ENCODE measurements at places on chromosomes 6 and 20.
A peak's percentile ranks its signal among the peaks of the same experiment; 100 is the strongest.

GRCh38 chr6:30450909-30451841 is 38.1 kb upstream of the HLA-E start:
- no peak for DNase-seq

GRCh38 chr6:134720353-134721059 is 229.4 kb downstream of the ALDH8A1 start:
- DNase-seq = no peak

DNA sequence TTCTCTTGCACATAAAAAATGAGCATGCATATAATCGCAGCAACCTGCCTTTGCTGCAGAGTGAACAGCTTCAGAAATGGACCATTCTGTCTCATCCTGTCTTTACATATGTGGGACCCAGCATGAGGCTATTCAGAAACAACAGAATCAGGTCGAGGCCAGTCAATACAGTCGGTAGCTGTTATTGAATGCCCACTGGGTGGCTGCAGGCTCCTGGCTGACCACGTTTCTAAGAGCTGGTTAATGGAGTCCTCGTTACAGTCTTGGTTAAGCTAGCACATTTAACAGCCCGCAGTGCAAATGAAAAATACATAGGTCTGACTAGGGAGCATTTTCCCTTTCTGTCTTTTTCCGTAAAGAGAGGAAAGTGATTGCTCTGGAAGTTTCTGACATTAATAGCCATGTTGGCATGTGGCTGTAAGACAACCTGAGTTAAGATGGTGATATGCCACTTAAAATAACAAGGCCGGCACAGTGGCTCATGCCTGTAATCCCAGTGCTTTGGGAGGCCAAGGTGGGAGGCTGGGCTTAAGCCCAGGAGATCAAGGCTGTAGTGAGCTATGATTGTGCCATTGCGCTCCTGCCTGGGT is 75.0 kb downstream of the SHLD1 start:
- DNase-seq = no peak

GRCh38 chr6:16136621-16137450 is 8.0 kb downstream of the MYLIP start:
- DNase-seq = no peak

- no peak for DNase-seq
Measured at GRCh38 chr6:112464901-112465665, 118.0 kb downstream of the RFPL4B start.

DNA sequence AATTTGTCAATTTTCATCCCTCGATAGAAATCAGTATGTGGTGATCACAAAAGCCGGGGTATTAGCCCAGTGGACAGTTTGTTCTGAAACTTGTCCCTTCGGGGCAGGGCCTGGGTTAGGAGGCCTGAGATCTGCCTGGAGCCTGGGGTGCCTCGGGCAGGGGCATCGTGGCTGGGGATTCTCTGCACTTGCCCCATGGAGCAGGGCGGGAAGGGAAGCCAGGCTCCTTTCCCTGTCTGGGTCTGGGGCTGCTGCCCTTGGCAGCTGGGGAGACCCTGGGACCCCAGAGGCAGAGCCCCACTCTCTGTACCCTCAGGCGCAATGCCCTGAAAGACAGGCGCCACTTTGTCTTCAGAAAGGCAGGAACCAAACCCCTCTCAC is 27.4 kb downstream of the NTSR1 start:
- DNase-seq = no peak

DNA sequence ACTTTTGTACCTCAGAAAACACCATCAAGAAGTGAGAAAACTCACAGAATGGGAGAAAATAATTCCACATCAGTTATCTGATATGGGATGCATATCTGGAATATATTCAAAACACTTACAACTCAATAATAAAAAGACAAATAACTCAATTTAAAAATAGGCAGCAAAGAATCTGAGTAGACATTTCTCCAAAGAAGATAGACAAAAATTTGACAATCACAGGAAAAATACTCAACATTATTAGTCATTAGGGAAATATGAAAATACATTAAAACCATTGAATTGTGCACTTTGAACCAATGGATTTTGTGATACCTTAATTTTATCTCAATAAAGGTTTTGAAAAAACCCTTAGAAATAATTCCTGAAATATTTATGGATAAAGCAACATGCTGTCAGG is 36.9 kb upstream of the STMND1 start:
- no peak for DNase-seq

DNA sequence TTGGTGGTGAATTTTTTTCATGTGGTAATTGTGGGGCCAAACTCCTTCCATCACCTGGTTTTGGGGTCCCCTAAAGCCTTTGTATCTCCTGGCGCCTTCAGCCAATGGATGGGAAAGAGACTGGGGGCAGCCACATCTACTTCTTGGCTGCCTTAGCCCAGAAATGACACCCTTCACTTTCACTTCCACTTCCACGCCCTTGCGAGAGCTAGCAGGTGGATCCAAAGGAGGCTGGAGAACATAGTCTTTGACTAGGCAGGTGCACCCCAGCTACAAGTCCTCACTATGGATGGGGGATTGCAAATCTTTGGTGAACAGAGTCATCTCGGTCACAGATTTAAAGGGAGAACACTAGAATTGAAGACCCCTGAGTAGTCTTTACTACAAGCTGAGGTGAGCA is 70.8 kb downstream of the NDUFAF5 start:
- DNase-seq = no peak

DNA sequence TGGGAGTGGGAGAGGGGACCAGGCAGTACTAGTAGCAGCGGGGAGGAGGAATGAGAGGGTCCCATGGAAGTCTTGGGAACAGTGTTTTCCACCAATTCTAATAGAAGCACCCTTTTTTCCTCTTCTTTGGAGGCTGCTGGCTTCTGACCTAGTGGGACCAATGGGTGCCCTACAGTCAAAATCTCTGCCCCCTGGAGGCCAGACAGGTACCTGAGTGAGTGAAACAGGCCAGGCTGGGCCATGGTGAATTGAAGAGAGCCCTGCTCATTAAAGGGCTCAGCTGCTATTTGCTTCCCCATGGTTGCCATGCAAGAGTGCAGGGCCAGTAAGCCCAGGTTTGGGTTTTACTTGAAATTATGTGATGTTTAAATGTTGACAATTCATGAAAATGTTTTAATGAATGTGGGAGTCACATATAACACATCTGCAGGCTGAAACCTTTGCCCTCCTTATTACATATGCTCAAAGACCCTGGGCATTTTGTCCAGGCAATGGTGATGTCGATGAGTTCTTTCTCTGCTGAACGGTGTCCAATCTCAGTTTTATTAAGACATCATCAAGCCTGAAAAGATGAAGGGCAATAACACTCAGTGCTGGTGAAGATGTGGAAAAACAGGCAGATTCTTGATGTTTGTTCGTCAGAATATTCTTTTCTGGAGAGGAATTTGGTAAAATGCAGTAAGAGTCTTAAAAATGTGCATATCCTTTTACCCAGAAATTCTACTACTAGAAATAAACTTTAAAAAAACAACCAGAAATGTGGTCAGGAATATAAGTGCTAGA is 42.3 kb upstream of the OCSTAMP start:
- DNase-seq = no peak

GRCh38 chr6:45794465-45794864 is 221.2 kb downstream of the CLIC5 start:
- no peak for DNase-seq

DNA sequence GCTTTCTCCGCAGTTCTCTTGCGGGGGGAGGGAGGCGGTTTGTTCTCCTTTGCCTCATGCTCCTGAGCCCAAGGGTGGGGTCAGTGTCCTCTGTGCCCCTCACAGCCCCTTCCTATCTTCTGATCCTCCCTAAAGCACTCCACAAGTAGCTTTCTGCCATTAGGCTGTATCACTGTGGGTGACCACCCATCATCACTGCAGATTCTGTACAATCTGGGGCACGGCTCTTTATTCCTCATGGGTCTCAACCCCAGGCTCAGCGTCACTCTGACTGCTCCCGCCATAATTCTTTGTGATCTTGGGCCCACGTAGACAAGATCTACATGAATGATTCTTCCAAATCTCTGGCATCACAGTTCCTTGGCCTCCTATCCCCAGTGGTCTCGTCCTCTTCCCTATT is 10.5 kb downstream of the NCR2 start:
- DNase-seq = no peak

- peak; percentile 87 for DNase-seq
Measured at GRCh38 chr6:34236131-34236442, 586 bp upstream of the HMGA1 start.

DNA sequence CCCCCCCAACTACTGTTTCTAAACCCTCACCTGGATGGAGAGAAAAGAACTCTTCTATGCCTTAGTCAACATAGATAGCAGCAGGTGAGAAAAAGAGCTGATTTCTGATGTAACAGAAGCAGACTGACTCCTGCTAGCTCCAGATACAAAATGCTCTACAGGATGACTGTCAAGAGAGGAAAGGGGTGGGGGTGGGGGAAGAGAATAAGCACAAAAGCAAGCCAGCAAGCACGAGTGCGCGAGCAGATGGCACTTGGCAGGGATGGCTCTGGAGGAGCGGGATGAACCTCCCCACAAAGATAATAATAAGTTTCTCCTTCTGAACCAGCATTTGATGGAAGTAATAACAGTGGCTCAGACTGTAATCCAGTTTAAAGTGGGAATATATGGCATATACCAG is 45.6 kb upstream of the SPDEF start:
- DNase-seq = no peak

Data from erythroblast (primary cell).